ENCODE measurements at places on chromosomes 1 and 21. TPM values are rescaled to one million over a fixed set of nuclear protein-coding genes. Genes with fewer than 3 reads are reported as not detected.

Gene ICOSLG
- total RNA-seq = 26.4 TPM

DNA sequence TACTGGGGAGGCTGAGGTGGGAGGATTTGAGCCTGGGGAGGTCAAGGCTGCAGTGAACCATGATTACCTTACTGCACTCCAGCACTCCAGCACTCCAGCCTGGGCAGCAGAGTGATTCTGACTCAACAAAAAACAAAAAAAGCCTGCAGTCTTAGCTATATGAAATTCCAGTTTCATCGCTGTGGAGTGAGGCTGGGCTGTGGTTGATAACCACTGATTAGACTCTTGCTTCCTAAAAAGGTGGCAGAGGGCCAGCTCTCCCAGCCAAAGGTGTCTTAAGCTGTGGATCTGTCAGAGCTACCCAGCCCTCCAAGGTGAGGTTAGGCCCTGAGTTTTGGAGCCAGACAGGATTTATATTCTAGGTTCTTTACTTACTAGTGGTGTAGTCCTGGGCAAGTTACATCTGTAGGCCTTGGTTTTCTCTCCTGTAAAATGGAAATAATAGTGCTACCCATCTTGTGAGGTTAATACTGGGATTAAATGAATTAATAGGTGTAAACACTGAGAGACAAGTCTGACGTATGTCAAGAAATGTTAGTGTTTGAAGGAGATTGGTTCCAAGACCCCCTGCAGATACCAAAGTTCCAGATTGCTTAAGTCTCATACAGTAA, 35.9 kb downstream of the TMCC2 start:
- DNase-seq = no peak

DNA sequence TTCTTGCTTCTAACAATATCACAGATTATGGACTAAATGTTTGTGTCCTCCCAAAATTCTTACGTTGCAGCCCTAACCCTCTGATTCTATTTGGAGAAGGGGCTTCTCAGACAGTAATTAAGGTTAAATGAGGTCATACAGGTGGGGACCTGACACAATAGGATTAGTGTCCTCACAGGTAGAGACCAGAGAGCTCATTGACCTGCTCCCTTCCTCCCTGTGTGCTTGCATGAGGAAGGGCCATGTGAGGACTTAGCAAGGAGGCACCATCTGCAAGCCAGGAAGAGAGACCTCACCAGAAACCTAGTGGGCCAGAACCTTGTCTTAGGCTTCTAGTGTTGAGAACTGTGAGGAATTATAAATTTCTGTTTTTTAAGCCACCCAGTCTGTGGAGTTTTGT, 322.6 kb downstream of the SMYD3 start:
- no peak for DNase-seq

GRCh38 chr1:7616953-7617352, 154.1 kb upstream of the VAMP3 start:
- no peak for DNase-seq

- no peak for DNase-seq
These were observed 97.3 kb upstream of the PAXBP1 start for GRCh38 chr21:32868631-32869454.

Gene TLR5
- total RNA-seq = 0.53 TPM

Gene PKN2
- total RNA-seq = 29.1 TPM

DNA sequence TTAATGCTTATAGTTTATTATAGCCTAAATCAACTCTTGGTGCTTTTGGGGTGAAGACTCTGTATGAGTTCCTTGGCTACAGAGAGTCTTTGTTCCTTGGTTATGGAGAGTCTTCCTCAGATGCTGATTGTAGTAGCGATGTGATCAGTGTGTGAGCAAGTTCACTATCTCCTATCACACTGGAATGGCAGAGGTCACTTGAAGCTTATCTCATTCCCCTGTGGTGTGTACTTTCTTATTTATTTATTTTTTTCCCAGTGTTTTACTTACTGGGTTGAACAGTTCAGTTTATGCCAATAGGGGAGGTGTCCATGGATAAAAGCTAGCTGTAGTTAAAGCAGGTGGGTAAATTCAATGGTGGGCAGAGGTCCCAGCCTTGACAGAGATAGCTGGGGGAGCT, 20.1 kb upstream of the MAB21L3 start:
- no peak for DNase-seq

DNA sequence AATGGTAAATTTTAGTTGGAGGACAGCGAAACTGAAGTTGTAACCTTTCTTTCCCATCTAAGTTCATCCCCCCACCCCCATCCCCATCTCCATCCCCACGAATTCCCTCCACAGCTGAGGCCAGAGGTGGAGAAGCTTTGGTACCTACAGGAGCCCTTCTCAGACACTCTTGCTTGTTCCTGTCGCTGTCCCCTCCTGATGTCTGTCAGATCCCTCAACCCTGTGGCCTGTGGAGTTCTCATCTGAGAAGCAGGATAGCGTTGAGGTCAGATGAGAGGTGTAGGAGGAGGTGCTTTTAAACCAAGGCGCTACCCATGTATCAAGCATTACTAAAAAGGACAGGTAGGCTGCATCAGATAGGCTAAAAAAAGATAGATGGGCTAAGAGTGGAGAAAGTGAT, 769 bp downstream of the NTPCR start:
- DNase-seq = no peak

GRCh38 chr1:219784660-219785381, 143.5 kb downstream of the SLC30A10 start:
- DNase-seq = no peak

Gene SPATA21
- not detected for total RNA-seq

Gene RORC
- not detected for total RNA-seq

DNA sequence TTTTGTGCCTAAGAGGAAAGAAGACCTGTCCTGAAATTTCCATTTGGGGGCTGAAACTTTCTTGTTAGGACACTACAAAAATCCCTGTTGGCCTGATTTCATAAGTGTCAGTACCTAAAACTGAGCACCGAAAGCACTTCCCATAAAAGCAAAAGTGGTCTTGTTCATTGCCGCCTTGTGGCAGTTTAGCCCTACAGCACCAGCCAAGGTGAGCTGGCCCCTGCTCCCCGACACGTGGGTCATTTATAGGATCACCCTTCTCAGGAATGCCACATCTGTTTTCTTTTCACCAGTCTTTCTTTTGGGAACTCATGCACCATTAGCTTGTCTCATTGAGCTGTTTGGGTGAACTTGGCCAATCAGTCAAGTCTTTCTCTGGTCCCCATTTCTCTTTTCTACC, 155.8 kb upstream of the KAZN start:
- DNase-seq = no peak

Gene SLC44A3
- 1.5 TPM for total RNA-seq

DNA sequence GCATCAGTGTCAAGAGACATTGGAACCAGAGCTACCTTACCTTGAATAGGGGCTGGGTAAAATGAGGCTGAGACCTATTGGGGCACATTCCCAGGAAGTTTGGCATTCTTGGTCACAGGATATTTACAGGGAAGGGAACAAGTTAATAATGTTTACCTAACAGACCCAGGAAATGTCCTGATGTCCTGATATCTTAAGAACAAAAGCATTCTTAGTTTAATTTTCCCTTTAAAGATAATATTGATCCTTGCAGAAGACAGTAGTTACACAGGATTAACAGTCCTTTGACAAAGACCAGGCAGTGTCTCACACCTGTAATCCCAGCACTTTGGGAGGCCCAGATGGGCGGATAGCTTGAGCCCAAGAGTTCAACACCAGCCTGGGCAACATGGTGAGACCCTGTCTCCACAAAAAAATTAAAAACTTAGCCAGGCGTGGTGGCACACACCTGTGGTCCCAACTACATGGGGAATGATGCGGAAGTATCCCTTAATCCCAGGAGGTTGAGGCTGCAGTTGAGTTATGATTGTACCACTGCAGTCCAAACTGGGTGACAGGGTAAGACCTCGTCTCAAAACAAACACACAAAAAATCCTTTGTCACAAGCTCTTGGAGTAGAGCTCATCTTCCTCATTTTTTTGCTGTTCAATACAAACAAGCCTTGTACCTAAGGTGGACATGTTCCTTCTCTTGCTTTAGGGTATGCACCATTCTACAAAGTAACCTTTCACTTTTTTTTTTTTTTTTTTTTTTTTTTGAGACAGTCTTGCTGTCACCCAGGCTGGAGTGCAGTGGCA, 1.3 kb upstream of the TOMM20 start:
- no peak for DNase-seq

GRCh38 chr21:43812139-43812821, 22.9 kb downstream of the RRP1 start:
- DNase-seq = no peak

- no peak for DNase-seq
These were observed 3.0 kb downstream of the GGPS1 start for GRCh38 chr1:235331401-235331800.

- no peak for DNase-seq
These were observed 40.0 kb upstream of the PTPRC start for GRCh38 chr1:198598796-198599321.

DNA sequence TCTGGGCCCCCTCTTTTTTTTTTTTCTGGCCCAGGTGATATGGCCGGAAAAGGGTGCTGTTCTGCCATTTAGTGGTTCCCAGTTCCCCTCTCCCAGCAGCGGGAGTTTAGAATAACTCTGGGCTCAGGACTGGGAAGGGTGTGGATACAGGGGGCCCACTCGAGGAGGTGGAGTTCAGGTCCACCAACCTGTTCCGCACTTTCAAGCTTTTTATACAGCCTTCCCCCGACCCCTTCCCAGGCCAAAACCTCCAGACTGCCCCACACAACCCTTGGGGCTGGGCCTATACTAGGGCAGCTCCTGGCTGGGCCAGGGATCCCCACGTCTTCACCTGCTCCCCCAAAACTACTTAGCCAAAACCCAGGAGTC, 402 bp downstream of the PLEKHG5 start:
- no peak for DNase-seq

Gene UCK2
- total RNA-seq = 57.7 TPM

Gene CD53
- total RNA-seq = not detected

Gene IQGAP3
- total RNA-seq = 5.7 TPM

Gene FMO3
- total RNA-seq = not detected

DNA sequence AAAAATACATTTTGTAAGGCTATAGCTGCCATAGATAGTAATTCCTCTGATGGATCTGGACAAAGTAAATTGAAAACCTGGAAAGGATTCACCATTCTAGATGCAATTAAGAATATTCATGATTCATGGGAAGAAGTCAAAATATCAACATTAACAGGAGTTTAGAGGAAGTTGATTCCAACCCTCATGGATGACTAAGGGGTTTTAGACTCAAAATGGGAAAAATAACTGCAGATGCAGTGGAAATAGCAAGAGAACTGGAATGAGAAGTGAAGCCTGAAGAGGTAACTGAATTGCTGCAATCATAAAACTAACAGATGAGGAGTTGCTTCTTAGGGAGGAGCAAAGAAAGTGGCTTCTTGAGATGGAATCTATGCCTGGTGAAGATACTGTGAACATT, 230.8 kb downstream of the KCTD3 start:
- DNase-seq = no peak

DNA sequence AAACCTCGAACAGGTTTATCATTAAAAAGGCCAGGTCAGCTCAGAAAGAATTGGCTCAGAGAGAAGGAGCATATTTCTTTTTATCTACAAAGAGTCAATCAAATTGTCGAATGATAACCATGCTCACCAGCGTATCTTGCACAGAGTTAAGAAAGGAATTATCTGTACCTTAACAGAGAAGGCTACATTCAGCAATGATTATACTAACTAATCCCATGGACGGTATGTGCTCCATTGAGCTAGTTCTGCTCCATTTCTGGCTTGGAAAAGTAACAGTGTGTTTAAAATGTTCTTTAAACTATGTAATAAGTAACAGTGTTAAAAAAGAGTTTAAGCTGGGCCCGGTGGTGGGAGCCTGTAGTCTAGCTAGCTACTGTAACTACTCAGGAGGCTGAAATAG, 4.2 kb downstream of the UBR4 start:
- DNase-seq = no peak

DNA sequence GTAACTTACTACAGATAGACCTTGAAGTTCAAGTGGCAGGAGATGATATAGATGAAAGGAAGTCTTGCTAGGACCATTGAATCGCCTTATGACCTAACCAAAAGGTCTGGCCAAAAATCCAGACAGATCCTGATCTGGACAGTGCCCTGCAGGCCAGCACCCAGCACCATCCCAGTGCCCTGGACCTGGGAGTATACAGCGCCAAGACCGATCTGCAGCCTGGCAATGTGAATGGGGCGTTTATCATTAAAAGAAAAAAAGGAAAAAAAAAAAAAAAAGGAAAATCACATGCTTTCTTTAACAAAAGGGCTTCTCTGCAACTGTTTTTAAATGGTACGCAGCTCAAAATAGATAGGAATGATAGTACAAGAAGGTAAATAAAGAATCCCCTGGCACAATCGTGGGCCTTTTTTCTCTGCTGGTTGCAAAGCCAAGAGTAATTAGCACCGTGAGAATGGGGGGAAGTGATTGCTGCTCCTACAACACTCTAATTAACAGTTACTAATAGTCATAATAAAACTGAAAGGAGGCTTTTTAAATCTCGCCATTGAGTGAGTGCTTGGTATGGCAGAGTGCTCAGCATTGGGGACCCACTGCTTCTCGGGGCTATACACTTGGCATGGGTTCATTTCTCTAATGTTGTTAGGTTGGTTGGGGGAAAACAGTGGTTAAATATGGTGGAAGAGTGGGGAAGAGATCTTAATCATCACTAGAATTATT, 146.7 kb downstream of the KAZN start:
- no peak for DNase-seq

Gene DMRTA2
- total RNA-seq = not detected

GRCh38 chr1:24568475-24568874, 12.6 kb downstream of the NCMAP start:
- DNase-seq = no peak

DNA sequence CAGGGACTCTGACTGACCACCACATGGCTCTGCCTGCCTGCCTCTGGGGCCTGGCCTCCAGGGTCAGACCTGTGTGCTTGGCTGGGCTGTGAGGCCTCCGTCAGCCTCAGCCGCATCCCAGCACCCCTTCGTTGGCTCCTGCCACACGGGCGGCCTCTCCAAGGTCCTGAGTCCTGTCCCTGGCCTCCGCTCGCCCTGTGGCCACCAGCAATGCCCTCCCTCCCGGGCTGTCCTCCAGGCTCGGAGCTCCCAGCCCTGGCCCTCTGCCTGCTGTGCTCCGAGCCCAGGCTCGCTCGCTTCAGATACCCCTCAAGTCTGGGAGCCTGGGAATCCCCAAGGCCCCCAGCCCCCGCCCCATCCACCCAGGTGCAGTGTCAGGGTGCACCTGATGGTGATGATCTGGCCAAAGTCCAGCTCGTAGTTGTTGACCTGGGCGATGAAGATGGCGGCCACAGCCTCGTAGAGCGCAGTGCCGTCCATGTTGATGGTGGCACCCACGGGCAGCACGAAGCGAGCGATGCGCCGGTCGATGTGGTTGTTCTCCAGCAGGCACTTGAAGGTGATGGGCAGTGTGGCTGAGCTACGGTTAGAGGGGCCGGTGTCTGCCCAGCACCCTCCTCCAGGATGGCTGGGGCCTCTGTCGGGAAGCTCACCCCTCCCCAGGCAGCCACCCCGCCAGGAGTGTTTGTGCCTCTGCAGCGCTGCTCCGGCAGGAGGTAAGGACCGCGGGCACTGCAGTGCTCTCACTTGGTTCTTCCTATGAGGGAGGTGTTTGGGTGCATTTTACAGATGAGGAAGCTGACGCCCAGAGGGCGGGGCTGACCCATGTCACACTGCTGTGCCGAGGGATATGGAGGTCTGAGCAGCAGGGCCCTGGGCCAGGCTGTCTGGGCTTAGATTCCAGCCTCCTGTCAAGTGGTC, 28.5 kb downstream of the PODN start:
- DNase-seq = no peak

- DNase-seq = no peak
These were observed 415.9 kb downstream of the PLA2G4A start for GRCh38 chr1:187244623-187245022.

- DNase-seq = no peak
These were observed 24.1 kb downstream of the GPR3 start for GRCh38 chr1:27416387-27417111.
